ENCODE measurements at places on chromosomes 5 and 9.

DNA sequence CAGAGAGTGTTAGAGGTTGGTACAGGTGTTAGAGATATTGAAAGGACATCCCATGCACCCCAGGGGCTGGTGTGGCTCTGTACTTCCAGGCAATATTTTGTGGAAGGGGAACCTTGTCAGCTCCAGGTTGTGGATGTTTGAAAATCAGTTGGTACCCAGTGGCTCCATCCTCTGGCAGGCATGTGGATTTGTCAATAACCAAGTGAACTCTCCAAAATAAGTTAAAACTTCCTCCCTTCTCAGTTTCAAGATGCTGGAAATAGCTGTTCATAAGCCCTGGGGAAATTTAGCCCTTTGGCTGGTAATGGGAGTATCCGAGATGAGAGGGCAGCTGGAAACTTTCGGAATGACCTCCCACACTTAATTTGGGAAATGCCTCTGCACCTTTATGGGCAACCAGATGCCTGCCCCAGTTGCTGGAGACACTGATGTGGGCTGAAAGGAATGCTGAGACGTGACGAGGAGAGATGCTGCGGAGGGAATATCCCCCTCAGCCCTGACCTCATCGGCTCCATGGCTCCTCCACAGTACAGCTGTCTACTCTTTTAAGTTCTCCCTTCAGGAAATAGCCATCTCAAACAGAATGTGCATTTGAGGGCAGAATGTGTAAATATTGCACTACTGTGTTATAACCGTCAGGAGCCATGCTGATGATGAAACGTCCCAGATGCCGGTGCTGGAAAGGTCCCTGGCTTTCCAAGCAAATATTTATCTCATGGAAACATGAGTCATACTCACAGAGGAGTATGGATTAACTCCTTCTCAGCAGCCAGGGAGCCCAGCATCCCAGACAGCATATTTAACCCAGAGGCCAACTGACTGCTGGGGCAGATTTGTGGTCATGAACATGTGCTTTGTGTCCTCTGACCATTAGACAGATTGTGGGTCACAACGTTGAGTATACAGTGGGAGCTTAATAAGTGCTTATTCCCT, 29.5 kb downstream of the TGFBI start:
- no peak for DNase-seq

DNA sequence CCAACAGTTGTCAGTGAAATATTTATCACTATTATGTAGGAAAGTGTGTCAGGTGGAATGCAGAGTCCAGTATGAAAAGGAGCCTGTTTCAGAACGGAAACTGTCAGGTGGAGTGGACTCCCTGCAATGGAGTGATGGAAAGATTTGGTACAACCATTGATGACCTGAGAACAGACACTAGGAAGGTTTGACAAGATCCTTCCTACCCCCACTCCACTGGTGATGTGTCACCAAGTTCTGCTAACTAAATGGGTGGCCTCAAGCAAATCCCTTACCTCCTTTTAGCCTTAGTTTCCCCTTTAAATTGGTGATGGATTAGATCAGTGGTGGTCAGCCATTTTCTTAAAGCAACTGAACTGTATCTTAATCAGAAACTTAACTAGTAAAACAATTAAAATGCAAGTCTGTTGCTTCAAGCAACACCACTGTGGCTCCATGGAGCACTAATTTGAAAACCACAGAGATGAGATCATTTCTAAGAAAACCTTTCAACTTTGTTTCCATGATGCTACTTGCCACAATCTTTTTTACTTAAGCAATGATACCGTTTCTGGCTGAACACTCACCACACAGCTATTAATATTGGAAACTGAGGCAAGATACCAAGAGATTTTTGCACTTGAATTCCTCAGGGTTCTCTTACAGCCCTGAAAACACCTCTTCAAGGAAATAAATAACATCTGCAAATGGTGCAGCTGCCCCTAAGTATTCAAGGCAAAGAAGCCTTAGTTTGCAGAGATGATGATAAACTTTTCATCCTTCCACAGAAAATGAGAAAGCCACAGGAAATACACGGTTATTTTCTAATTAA, 140.6 kb downstream of the ERCC6L2 start:
- no peak for DNase-seq

DNA sequence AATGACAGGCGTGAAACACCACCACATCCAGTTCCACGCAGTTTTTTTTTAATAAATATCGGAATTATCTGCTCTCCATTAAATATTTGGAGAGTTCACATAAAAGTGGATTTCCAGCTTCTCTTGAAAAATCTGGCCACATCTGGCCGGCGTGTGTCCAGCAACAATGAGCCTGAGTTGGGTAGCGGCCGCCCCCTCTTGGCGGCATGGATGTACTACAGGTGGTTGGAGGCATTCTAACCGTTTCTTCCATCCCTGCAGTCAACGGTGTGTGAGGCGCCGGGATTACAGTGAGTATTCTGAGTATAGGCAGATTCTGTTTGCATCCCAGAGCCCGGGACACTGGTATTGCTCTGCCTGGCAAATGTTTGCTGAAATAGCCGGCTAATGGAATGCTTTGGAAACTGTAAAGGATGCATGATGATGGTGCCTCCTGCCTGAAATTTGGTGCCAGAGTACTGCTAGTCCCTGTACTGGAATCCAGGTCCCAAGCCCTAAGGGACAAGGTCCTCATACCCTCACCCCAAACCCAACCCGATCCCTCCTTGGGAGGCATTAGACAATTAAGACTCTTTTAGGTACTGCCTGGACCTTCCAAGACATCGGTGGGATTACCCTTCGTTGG, 13.6 kb upstream of the GM2A start:
- DNase-seq: no peak

- no peak for DNase-seq
Measured at GRCh38 chr9:3329361-3329760, 196.4 kb downstream of the RFX3 start.

DNA sequence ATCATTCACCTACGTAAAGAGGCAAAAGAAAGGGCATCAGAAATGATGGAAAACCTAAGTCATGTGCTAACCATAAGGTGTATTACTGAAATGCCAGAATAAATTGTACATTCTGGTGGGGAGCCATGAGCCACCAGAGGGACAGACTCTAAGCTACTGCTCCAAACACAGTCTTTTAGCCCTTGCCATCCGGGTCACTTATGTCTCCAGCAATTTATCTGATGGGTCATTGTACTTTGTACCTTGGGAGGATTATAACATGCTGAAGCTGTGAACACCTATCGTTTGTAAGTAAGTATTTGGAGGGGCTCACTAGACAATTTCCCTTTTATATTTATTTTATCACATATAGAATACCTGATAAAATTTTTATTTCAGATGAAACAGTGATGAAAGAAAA, 495.1 kb downstream of the KIF4B start:
- DNase-seq: no peak

DNA sequence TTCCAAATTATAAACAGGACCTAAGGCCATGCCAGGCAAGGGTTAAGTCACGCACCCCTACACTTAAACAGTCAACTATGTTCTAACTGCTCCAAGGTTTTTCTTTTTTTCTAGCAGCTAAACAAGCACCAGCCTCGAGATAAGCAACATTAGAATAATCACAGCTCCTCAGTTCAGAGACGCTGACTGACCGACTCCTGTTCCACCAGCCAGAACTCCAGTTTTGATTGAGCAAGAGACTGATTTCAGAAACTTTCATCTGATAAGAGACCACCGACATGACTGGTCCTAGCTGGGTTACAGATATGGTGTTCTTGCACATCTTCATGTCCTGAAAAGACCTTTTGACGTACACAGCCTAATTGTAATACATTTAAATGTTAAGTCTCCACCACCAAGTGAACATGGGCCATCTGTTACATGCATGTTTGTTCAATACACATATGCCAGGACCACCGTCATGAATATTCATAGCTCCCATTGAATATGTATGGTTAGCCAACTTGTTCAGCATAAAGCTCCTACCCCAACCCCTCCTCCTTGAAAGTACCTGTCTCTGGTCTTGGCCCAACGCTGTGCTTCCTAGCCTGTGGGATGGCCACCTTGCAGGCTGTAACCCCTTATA, 23.7 kb upstream of the OTULINL start:
- no peak for DNase-seq

DNA sequence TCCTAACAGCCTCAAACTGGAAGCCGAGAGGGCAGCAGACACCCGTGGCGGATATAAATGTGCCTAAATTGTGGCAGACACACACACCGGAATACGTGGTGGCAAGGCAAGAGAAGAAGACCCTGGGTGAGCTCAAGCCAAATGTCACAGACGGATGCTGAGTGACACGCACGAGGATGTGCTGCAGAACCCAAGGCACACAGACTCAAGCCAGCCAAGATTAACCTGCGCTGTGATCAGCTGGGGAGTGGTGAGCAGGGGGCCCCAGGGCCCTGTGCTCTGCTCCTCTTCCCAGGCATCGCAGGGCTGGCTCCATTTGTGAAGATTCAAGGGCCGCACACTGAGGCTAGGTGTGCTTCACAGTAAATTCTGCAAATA, 16.4 kb downstream of the SEMA4D start:
- DNase-seq: peak; percentile 51

All from central memory CD8-positive, alpha-beta T cell (primary cell).